ENCODE measurements at places on chromosomes 12 and 14.

GRCh38 chr14:71194251-71194650, 287.0 kb downstream of the PCNX1 start:
- no peak for DNase-seq

DNA sequence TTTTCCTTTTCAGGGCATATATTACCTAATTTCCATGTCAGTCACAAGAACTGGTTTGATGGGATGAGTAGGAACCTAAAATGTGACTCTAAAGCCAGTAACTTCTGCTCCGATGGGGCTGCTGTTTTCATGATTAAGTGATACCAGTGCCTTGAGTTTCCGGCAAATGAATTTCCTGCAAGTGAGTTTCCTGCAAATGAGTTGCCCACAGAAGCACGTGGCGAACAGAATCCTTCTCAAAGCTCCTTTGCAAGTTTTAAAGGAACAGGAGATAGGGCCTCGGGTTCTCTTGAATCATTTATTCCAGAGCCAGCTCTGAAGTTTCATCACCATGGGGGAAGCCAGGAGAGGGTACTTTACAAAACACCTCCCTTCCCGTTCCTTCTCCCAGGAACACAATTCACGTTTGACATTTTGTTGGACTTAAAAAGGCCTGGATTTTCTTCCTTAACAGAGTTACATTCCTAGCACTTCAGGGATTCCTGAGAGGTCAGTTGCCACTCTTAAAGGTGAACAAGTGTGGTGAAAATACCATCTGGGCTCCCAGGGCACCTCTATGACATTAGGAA, 2.2 kb upstream of the PPTC7 start:
- DNase-seq, result peak; percentile 85

GRCh38 chr14:64875350-64875749, 4.4 kb downstream of the SPTB start:
- DNase-seq, result no peak

- DNase-seq, result no peak
Observed at GRCh38 chr12:96219700-96220206, 25.6 kb downstream of the ELK3 start.

All from inflammatory macrophage (primary cell).